Activated CD8-positive, alpha-beta memory T cell treated with anti-CD3 and anti-CD28 coated beads for 1 hour (primary cell): ENCODE measurements at places on chromosomes 5 and 9.

DNA sequence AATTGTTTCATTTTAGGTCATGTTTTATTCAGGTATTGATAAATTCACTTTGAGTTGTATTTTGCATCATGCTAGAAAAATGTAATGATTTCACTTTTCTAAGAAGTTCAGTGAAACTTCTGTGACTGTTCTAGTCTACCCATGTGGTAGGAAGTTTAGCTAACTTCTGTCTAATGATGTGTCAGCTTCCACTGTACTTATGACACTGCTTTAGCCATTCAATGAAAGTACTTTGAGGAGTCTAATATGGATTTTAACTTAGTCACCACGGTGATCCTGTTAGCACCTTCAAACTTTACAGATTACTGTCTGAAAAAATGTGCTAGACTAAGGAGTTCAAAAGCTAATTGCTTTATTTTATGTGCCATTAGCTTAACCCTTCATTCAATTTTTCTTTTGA, 1510.5 kb upstream of the CDH9 start:
- DNase-seq, result no peak

- no peak for DNase-seq
Observed at GRCh38 chr5:13510616-13511015, 433.9 kb downstream of the DNAH5 start.

- DNase-seq, result no peak
Observed at GRCh38 chr9:6877671-6878161, 119.9 kb downstream of the KDM4C start.

DNA sequence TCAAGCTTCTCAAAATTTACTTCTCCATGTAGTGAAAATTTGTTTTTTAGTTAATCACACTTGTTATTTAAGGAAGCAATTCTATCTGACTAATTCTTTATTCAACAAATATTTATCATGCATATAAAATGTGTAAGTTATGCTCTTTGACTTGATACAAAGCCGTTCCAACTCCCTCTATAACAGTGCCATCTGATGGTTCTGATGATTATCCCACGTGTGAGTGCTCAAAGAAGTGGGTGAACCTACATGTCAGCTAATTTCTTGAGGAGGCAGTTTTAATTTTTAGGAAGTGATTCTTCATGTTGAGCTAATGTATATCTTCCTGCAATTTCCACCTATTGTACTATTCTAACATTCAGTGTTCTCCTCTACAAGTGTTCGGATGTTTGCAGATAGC, 88.8 kb upstream of the BRINP1 start:
- no peak for DNase-seq

DNA sequence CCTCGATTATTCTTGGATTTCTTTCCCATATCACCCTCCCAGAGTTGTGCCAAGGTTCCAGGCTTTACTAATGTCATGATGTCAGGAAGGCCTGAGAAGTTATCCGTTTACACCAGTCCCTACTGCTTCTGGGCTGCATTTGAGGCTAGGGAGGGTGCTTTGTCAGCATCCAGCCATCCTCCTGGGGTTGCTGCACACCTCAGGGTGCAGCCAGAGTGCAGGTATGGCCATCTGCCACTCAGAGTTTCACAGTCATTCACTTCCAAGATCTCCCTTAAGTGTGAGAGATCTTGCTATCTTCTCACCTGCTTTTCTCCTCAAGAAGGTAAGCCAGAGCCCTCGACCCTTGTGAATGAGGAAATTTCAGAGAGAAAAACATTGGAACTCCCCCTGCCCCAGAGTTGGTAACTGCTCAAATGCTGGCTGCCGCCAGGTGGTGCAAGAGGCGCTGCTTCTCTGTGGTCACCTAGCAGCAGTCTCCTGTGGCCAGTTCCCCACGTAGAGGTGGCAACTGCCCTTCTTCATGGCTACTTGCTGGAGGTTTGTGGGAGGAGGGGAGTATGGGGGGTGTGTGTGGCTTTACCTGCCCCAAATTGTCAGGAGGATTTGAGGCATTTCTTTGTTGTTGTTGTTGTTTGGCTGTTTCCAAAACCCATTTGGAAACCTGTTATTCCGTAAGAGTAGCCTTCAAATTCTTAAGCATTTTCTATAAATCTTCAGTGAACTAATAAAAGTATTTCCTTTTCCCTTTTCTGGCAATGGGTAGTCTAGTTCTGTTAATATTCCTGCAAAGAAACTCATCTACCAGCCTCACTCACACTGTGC, 259.6 kb upstream of the DMRT1 start:
- no peak for DNase-seq
